ENCODE measurements at places on chromosomes 7 and 10. TPM values are rescaled to one million over a fixed set of nuclear protein-coding genes. Genes with fewer than 3 reads are reported as not detected.

The STEAP1B gene
- total RNA-seq: not detected

The METTL27 gene
- 2.1 TPM for total RNA-seq

The KLF14 gene
- total RNA-seq: not detected

The MACROH2A2 gene
- total RNA-seq: 10.4 TPM

The NPFFR1 gene
- not detected for total RNA-seq

The ZNF22 gene
- 19.0 TPM for total RNA-seq

DNA sequence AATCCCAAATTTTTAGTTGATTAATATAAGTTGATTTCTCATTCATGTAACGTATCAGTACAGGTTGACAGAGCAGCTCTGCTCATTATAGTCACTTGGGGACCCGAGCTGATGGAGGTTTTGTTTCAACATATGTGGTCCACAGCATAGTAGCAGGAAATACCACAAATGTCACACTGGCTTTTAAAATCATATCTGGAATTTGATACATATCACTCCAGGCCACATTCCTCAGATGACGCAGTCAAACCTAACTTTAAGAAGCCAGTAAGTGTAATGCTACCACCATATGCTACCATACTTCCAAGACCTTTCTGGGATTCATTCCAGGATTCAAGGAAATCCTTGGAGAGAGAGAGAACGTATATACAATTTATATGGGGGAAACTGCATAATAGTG lies 156.3 kb downstream of the PHF14 start:
- DNase-seq: no peak

GRCh38 chr7:109059089-109059488 lies 489.4 kb downstream of the DNAJB9 start:
- DNase-seq: no peak

GRCh38 chr10:50946991-50947781 lies 61.8 kb upstream of the A1CF start:
- no peak for DNase-seq

DNA sequence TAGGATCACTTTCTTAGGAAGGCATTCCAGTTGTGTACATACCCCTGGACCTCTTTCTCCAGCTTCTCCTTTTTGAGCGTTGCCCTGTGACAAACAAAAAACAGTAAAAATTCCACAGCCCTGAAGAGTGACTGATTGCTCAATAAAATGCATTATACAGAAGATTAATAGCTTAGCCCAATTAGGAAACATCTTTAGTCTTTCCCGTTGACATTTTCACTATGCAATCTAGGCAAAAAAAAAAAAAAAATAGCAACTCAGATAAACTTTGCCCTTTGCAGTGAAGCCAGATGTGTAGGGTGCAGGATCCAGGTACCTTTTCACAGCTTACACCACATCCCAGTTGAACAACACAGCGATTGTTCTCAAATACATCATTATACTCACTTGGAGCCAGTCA lies 17.9 kb downstream of the COL28A1 start:
- DNase-seq: no peak

DNA sequence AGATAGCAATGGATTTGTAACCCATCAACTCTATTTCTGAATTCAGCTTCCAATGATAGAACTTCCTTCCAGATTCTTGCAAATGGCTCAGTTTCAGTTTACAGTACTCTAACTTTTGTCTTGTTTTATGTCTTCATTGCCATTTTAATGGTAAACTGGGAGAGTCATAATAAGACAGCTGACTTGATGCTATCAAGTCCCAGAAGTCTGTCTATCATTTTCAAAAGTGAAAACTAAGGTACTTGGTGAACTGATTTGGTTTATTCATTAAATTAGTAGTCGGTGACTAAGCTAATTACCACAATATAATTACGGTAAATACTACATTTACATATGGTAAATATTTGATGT lies 25.0 kb downstream of the RTKN2 start:
- no peak for DNase-seq

- DNase-seq: no peak
Observed at GRCh38 chr7:5467645-5468044, 44.0 kb upstream of the TNRC18 start.

DNA sequence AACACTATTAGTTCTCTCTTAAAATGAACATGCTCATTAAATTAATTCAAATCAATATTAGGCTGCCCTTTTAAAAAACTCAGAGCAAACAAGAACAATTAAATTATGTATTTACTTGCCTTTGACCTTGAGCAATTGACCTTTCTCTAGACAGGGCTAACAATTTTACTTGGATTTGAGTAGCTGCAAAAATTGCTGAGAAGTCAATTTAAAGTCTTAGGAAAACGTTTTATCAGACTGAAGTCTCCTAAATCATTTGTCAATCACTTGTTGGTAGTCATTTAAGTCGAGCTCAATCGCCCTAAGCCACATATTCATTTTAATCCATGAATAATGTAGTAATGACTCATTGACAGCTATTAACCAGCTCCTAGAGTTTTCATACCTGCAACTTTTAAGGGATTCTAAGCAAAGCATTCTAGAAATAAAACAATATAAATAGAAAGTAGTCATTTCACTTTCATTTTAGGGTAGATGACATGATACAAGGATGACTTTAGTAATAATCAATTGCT lies 84.9 kb upstream of the SEC61G start:
- DNase-seq: no peak

DNA sequence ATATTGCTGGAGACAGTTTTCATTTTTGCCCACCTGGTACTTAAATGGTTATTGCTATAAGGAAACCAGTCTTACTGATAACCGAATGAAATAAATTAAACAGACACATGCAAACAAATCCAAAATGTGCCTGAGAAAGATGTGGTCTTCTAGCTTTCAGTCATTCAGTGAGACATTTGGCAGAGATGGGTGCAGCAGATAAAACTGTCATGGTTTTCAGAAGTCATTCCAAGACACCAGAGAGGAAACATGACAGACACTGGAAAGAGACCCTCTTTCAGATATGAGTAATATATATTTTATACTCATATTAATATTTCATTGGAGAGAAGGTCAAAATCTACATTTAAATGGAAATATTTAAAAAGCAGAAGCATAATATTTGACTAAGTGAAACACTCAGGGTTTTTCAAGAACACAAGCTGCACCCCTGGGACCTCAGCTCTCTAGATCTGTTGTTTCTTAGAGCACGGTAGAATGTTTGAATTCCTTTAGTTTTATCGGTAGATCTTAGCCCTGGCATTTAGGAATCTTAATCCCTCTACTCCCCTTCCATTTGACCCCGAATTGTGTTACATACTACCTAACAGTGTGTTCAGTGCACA lies 246.1 kb downstream of the AUTS2 start:
- no peak for DNase-seq

DNA sequence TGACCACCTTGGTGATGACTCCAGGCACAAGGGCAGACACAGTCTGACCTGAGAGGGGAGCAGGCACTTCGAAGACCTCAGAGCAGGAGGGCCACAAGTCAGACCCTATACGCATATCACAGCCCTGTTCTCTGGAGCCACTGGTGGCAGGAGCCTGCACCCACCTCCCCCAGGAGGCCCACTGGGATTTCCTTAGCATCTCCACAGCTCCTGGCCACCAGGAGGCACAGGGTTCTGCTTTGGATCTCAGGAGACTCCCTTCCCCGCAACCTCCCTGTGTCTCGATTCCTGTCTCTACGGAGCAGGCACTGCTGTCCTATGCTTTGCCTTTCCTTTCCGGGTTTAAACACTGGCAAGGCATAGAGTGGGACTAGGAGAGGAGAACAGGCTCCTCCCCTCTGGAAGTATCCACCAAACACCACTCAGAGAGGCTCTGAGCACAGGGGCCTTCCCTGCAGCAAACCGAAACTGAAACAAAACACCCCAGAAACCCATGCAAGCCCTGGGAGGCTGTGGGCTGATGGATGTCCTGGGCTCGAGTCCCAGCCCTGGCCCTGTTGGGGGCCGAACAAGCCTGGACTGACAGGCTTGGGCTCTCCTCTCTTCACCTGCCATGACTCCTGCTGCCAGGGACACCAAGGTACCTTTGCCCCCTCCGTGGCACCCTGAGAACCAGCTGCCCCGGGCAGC lies 166.3 kb downstream of the NEURL1 start:
- peak; percentile 56 for DNase-seq

DNA sequence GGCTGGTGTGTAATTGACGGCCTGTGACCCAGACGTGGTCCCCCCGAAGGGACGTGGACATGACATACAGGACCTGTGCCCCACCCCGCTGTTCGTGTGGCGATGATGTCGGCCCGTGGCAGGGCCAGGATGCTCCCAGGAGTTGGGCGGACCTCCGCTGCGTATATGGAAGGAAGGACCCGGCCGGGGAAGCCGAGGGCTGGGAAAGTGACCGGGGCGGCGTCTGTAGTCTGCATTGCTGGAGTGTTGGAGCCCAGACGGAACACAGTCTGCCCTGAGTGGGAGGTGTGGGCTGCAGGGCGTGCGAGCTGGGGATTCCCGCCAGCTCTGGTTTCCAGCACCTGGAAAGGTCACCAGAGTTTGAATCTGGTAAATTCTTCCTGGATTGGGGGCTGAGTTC lies 45.0 kb upstream of the FOXL3 start:
- no peak for DNase-seq

DNA sequence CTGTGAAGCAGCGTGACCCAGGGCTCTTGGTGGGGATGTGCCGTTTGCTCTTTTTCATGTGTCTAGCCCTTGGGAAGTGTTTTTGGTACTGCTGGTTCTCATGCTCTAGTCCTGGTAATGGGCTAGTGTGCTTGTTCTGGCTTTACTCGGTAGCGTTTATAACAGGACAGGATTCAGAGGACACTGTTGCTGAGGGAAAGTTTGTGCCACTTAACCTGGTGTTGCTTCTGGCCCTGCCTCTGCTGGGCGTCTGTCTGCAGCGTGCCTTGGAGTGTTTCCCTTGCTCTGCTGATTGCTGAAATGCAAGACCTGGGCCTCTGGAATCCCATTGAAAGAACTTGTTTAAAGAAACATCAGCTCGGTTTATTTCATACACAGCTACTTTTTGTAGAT lies 35.0 kb downstream of the INPP5A start:
- no peak for DNase-seq

DNA sequence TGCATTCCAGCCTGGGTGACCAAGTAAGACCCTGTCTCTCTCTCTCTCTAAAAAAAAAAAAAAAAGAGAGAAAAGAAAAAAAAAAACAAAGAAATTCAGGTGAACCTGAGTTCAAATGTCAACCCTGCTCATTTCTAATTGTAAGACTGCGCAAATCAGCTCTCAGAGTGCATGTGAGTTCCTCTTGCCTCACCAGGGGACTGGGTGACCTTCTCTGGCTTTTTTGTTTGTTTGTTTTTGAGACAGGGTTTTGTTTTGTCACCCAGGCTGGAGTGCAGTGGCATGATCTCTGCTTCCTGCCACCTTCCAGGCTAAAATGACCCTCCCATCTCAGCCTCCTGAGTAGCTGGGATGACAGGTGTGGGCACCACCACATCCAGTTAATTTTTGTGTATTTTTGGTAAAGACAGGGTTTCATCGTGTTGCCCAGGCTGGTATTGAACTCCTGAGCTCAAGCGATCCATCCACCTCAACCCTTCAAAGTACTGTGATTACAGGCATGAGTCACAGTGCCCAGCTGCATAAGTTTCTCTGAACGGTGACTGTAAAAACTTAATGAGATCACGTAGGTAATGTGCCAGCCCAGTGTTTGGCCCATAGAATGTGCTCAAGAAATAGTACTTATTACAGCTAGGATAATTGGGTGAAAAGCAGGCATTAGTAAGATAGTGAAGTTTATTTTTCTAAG lies 45.3 kb upstream of the BAMBI start:
- no peak for DNase-seq

All from Peyer's patch (tissue), 4 donors.